ENCODE measurements at places on chromosomes 12 and 14.

- no peak for DNase-seq
Observed at GRCh38 chr12:117907108-117907689, 61.6 kb downstream of the KSR2 start.

DNA sequence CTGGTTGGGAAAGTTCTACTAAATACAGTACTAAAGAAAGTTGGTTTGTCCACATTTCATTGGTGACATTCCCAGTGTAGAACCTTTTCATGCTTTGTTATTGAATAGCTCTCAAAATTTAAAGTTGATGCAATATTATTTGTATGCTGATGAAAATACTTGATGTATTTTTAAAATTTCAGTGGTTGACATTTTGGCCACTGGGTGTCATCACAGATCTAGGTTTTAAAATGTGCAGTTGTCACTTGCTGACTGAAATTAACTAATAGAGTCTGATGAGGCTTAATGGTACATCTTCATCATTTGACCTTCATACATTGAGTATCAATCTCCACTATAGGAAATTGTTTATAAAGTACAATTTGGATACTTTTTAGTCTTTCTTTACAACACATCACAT lies 37.1 kb downstream of the CMAS start:
- DNase-seq: no peak

- DNase-seq: no peak
Observed at GRCh38 chr14:55085060-55085660, 33.7 kb downstream of the MAPK1IP1L start.

- no peak for DNase-seq
Observed at GRCh38 chr14:60326274-60326673, 77.3 kb downstream of the PPM1A start.

GRCh38 chr14:96817750-96818666 lies 20.8 kb downstream of the VRK1 start:
- no peak for DNase-seq

GRCh38 chr14:50123062-50123461 lies 6.7 kb upstream of the VCPKMT start:
- DNase-seq: no peak

DNA sequence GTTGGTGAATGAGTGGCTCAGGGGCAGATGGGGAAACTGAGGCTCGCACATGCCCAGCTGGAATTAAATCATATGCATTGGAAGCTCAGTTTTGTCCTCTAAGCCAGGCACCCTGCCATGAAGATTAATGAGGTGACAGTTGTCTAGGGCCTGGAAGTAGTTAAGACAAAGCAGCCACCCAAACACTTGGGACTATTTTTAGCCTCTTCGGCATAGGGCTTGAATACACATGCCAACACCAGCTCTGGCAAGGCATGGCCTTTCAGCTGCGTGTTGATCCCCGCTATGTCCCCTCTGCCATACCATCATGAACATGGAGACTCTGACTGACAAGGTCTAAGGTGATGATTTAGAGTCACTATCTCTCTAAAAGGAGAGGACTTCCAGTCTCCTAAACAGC lies 250.2 kb downstream of the KSR2 start:
- DNase-seq: no peak

- DNase-seq: no peak
Observed at GRCh38 chr12:16955083-16955657, 349.2 kb upstream of the LMO3 start.

- peak; percentile 30 for DNase-seq
Observed at GRCh38 chr12:119178544-119179334, at the start of gene HSPB8. Gene HSPB8 (plus strand): TSS chr12:119178931. CDS start chr12:119179313, 382 bp downstream.

DNA sequence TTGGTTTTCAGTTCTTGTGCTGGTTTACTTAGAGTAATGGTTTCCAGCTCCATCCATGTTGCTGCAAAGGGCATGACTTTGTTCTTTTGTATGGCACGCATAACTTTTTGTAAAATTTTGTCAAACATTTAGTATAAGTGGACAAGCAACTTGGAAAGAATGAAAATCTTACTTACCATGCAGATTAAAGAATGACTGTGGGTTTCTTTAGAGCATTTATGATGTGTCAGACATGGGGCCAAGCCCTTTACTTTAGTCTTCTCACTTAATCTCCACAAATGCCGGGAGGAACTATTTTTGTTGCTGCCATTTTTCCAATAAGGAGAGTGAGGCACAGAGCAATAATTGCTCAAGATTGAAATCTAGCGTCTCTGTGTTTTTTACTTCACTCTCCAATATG lies 652.5 kb upstream of the TBX3 start:
- no peak for DNase-seq

- no peak for DNase-seq
Observed at GRCh38 chr12:20442322-20442721, 74.0 kb downstream of the PDE3A start.

DNA sequence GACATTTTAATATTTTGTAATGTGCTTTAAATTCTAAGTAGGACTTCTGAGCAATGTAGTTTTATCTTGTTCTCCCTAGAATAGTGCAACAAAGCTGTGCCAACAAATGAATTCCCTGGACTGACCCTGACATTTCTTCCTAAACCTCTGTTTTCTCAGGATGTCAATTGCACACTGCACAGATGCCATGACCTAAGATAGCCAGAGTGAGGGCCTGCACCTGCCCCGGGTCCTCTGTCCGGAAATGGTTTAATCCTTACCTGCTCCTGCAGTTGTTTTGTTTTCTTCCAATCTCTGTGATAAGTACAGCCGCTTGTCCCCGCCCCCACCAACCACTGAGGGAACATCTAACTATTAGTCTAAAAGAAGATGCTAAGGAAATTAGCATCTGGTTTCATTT lies 831.5 kb downstream of the GALC start:
- DNase-seq: no peak

DNA sequence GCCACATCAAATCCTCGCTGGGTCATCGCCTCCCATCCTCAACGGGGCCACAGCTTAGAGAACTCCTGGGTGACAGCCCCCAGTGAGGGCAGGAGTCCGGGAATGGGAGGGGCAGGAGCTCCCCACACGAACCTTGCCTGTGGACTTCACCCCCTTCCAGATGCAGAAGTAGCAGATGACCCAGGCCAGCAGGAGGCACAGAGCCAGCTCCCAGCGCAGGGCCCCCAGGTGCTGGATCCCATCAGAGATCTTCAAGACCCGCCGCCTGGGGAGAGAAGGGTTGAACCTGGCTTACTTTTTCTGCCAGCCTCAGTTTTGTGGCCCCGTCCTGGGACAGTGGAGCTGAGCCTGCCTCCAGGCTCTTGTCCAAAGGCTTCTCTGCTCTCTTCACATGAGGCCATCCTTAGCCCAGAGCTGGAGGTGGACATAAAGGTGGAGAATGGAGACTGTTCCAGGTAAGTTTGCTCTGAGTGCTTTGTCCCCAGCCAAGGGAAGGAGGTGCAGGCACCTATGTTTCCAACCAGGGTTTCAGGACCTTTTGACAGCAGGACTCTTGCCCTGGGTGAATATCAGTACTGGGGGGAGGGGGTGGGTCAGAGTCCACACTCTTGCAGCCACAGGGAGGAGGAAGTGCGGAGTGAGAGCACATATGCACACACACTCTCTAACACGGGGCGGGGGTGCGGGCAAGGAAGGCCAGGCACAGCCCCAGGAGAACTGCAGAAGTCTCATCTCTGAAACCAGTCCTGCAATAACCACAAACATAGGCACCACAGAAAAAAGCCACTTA lies 23.3 kb upstream of the SLC6A12 start:
- no peak for DNase-seq

DNA sequence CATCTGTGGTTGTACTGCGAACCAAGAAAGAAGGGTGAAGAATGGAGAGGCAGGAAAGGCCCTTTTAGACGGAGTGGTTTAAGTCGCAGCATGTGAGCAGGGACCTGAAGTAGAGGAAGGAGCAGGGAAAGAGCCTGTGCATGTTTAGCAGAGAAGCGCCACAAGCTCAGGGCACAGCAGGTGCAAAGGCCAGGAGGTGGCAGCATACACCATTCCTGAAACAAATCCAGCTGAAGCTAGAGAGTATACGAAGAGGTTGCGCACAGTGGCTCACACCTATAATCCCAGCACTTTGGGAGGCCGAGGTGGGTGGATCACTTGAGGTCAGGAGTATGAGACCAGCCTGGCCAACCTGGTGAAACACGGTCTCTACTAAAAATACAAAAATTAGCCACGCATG lies 49.9 kb downstream of the HELB start:
- DNase-seq: peak; percentile 63

DNA sequence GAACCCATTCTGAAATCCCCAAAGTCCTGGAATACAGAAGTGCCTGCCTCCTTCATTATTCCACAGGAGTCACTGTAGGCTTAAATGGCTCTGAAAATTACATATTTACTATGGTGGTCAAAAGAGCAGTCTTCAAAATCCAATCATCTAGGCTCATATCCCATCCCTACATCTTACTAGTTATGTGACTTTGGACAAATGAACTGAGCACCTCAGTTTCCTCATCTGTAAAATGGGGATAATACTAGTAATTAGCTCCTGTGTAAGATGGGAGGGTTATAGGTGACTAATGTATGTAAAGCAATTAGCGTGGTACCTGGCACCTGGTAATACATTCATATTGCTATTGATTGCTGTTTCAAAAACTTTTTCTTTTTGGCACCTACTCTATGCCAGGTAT lies 243.6 kb downstream of the CHST11 start:
- no peak for DNase-seq

- DNase-seq: no peak
Observed at GRCh38 chr14:77372304-77372841, 4.5 kb downstream of the TMED8 start.

DNA sequence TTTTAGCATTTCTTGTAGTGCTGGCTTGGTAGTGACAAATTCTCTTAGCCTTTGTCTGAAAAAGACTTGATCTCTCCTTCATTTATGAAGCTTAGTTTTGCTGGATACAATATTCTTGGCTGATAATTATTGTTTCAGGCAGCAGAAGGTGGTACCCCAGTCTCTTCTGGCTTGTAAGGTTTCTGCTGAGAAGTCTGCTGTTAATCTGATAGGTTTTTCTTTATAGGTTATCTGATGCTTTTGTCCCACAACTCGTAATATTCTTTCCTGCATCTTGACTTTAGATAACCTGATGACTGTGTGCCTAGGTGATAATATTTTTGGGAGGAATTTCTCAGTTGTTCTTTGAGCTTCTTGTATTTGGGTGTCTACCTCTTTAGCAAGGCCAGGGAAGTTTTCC lies 41.2 kb downstream of the AEBP2 start:
- no peak for DNase-seq

DNA sequence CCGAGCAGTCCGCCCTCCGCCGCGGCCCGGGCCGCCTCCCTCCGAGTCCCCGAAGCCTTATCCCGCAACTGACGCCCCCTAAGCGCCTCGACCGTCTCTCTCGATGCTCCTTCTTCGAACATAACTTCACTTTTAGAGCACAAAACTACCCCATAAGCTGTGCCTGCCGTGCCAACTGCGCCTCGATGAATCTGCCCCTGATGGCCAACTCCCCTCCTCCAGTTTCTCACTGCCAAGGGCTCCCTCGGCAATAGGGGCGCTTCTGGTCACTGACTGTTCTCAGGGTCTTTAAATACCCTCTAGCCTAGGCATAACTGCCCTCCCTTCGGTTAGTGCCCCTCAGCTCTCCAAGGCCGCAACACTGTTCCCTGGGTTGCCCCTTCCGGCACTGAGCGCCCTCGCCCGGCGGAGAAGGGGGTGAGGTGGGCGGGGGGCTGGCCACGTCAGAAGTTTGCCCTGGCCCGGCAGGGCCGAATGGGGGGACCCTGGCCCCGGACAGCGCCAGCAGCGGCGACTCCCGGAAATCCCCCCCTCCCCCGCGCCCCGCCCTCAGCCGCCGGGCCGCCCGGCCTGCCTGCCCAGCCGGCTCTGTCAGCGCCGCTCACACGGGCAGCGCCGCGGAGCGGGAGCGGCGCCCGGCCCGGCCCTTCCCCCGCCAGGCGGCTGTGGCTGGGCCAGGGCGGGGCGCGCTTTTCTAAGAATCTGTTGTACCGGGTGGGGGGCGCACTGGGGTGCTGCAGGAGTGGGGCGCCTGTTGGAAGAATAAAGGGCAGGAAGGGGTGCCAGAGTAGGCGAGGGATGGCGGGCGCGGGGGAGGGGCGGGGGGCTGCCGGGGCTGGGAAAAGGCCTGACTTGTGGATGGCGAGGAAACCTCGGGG lies 10.6 kb downstream of the RARG start:
- DNase-seq: no peak

DNA sequence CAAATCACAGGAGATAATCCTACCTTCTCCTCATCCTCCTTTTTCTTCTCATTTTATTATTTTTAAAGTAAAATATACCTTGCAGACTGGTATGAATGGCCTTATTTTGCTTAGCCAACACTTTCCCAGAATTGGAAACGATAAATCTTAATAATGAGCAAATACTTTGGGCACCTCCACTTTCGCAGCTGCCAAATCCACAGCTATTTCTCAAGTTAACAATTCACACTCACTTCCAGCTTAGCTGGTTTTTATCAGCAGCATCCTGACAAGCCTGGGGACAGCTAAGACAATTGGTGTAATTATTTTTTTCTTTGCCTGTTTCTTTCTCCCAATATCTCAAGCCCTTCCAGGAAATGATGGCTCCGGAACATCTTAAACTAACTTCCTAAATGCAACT lies 867.5 kb upstream of the TMEM132C start:
- DNase-seq: no peak

GRCh38 chr12:105485321-105485910 lies 154.9 kb downstream of the C12orf75 start:
- DNase-seq: no peak

GRCh38 chr14:91158091-91158790 lies 44.4 kb downstream of the DGLUCY start:
- no peak for DNase-seq

DNA sequence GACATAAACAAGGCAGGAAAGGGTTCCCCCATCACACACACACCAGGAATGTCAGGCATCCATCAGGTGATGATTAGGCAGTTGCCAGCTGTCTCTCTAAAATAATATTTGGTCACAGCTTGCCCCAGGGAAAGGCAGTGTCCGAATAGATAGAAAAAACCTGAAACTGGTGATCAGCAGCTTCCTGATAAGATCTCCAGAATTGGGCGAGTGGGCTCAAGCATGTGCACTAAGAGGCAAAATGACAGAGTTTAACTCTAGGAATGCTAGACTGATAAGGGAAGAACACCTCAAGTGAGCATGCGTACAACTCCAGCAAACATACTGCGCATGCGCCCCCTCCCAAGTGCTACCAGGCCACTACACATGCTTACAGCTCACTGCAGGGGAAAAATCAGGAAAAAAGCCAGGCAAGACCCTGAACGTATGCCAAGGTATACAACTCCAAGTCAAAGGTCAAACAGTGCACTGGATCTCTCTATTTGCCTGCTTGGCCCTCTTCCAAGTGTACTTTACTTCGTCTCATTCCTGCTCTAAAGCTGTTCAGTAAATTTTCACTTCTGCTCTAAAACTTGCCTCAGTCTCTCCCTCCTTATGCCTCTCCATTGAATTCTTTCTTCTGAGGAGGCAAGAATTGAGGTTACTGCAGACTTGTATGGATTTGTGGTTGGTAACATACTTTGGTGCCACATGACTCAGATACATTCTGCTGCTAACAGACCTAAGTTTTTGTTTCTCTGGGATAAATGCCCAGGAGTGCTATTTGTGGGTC lies 73.5 kb upstream of the VASH1 start:
- DNase-seq: no peak

- no peak for DNase-seq
Observed at GRCh38 chr12:64064706-64065105, 157.4 kb downstream of the KICS2 start.

GRCh38 chr14:90438841-90439240 lies 42.0 kb downstream of the CALM1 start:
- DNase-seq: no peak

All from NT2/D1 (cell line).